ENCODE measurements at places on chromosomes 6 and 20. TPM values are rescaled to one million over a fixed set of nuclear protein-coding genes. Genes with fewer than 3 reads are reported as not detected.

BHLHE23 gene
- total RNA-seq, result not detected

RPS6KA2 gene
- total RNA-seq, result 45.2 TPM

GRCh38 chr6:155352811-155353210, 38.5 kb upstream of the TFB1M start:
- DNase-seq, result no peak

KCNG1 gene
- 0.19 TPM for total RNA-seq

- no peak for DNase-seq
Observed at GRCh38 chr6:114955363-114955762, 612.5 kb upstream of the HS3ST5 start.

ASIP gene
- total RNA-seq, result not detected

- no peak for DNase-seq
Observed at GRCh38 chr6:14718861-14719260, 527.0 kb upstream of the JARID2 start.

DNA sequence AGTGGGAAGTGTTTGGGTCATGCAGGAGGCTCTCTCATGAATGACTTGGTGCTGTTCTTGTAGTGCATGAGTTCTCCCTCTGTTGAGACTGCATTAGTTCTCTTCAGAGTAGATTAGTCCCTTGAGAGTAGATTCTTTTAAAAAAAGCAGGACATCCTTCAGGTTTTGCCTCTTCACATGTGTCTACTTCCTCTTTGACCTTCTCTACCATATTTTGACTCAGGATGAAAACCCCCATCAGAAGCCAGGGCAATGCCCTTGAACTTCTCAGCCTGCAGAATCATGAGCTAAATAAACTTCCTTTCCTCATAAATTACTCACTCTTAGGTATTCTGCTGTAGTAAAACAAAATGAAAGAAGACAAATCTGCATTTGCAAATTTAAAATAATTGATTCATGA, 170.3 kb downstream of the CD109 start:
- no peak for DNase-seq

- no peak for DNase-seq
Observed at GRCh38 chr6:153767127-153767526, 271.9 kb upstream of the OPRM1 start.

- DNase-seq, result no peak
Observed at GRCh38 chr20:8309634-8310033, 177.6 kb downstream of the PLCB1 start.
